ENCODE measurements at places on chromosomes 1 and 21.

- DNase-seq, result no peak
Measured at GRCh38 chr1:209607102-209607794, 23.7 kb downstream of the CAMK1G start.

GRCh38 chr1:117201808-117202207 is 8.9 kb downstream of the VTCN1 start:
- DNase-seq, result no peak

GRCh38 chr21:25515484-25516405 is 91.5 kb downstream of the MRPL39 start:
- DNase-seq, result no peak

DNA sequence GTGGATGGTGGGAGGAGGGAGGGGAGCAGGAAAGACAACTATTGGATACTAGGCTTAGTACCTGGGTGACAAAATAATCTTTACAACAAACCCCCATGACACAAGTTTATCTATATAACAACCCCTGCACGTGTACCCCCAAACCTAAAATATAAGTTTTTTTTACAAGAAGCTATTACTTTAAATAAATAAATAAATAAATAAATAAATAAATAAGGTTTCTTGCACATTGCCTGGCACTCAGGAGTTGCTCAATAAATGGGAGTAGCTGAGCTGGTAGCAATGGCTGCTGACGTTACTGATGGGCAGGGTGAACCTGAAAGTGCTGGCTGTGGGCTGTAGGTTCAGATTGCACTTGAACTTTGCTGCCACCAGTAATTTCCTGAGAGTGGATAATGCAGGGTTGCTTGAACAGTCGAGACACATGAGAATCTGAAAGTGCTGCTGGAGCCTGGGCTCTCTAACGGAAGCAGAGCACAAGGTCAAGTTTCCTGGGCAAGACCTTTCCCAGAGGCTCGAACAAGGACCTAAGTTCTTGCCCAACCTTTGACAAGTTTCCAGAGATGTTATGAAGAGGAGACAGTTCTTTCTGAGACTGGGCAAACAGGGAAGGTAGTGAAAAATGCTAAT is 14.8 kb upstream of the KCNE2 start:
- DNase-seq, result no peak

DNA sequence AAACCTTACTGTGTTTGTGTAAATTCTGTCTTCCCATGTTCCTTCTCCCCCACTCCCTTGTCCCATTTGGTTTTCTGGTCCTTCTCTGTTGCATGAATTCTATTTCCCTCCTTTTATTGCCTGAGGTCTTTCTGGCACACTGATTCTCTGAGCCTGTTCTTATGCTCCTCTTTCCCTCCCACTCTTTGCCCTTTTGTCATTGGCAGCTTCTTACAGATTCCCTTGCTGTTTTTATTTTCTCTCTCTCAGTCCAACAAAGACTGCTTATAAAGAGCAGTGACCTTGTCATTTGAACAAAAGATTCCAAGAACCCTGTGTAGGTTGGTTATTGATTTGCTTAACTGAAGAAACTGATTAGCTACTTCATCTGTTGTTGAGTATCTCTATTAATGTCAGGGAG is 49.7 kb downstream of the GPR52 start:
- no peak for DNase-seq

DNA sequence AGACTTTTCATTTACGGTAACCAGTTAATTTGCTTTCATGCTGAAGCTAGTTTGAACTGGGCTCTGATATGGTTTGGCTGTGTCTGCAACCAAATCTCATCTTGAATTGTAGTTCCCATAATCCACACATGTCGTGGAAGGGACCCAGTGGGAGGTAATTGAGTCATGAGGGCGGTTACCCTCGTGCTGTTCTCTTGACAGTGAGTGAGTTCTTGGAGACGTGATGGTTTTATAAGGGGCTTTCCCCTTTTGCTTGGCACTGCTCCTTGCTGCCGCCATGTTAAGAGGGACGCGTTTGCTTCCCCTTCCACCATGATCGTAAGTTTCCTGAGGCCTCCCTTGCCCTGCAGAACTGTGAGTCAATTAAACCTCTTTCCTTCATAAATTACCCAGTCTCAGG is 10.3 kb upstream of the FHAD1 start:
- no peak for DNase-seq

GRCh38 chr1:52355436-52355835 is 10.6 kb downstream of the CC2D1B start:
- DNase-seq, result no peak

DNA sequence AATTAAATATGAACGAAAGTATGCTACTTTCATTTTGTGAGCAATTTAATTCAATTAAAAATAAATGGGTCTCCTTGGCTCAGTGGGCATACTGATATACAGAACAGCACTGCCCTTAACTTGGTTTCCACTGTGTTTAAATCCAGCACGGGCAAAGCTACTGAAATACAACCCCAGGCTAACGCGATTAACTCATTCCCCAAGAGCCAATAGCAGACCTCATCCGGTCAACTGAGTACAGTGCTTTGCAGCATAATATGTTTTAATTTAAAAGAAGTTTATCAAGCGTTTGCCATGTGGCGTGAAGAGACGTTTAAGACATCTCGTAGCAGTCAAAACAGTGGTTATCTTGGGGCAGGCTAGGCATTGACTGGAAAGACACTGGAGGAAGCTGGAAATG is 118.6 kb downstream of the PROX1 start:
- no peak for DNase-seq

DNA sequence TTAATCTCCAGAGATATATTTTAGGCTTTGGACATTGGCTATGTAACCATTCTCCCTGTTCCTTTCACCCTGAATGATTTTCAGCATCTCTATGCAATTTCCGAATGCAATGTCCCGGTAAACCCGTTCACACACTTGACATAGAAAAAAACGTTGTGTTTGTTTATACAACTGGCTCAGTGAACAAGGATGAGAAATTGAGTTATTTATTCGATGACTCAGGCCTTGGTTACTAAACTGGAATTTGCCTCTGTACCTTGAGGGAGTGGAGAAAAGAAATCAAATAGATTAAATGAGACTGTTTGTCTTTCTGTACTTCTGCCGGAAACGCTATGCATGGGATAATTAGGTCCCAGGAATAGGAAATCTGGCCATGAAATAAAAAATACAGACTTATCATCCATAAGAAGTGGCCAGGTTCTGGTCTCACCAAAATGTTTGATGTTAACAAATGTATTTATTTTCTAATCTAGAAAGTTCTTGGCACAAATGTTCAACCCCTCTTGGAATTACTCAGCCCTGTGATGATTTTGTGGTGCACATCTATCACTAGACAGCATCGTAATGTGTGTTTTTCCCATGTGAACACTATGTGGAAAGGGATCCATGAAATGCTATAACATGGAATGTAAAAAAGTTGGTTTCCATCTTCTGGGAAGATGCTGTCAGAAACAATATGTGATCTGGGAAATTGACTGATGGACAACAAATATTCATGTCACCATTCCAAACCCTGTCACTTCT is 253.9 kb downstream of the DUSP10 start:
- no peak for DNase-seq

DNA sequence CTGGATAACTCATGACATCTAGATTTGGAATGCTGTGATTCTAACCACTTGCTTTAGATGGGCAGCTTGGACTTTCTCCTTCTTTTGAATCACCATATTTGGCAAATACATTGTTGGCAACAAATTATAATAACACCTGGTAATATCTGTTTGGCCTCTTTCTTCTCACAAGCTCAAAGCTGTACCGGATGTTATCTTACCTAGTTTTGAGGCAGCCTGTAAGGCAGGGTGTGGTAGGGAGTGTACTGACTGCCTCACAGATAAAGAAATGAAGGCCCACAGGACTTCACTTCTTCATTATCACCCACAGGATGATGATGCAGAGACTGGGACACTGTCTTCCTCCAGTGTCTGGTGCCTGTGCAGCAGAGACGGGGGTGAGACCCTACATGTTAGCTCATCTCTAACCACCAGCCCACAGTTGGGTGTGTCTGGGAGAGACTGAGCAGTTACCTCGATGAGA is 28.5 kb downstream of the TUFT1 start:
- no peak for DNase-seq
